ENCODE measurements at places on chromosomes 16 and 17.

GRCh38 chr16:794853-795466 lies 5.6 kb downstream of the GNG13 start:
- DNase-seq, result no peak

DNA sequence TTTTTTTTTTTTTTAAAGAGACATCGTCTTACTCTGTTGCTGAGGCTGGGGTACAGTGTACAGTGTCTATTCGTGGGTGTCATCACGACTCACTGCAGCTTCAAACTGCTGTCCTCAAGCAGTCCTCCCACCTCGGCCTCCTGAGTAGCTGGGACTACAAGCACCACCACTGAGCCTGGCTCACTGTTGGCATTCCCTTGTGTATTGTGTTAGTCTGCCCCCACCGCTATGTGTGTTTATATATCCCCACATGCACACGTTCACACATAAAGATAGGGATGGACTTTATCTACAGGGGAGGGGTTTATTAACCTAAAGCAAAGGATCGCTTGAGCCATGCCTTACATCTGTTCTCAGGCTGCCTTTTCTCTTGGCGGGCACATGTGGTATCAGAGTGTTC lies 63.8 kb downstream of the SEC14L1 start:
- DNase-seq, result no peak

GRCh38 chr16:54591816-54592246 lies 305.2 kb upstream of the IRX3 start:
- no peak for DNase-seq

- no peak for DNase-seq
Observed at GRCh38 chr16:83809092-83809491, 1.3 kb downstream of the HSBP1 start.

- DNase-seq, result no peak
Observed at GRCh38 chr16:83888672-83889044, 10.3 kb upstream of the MLYCD start.

DNA sequence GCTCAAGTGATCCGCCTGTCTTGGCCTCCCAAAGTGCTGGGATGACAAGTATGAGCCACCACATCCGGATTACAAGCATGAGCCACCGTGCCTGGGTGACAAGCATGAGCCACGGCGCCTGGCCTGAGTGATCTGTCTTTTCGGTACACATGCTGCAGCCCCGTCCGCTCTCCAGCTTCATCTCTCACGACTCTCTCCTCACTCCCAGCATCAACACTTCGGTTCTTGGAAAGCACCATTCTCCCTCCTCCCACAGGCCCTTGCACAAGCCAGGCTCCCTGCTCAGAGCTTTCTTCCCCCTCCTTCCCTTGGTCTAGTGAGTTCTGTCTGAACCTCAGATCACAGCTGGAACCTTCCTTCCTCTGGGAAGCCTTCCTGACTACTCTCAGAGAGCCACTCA lies 6.5 kb upstream of the NCBP3 start:
- DNase-seq, result no peak

DNA sequence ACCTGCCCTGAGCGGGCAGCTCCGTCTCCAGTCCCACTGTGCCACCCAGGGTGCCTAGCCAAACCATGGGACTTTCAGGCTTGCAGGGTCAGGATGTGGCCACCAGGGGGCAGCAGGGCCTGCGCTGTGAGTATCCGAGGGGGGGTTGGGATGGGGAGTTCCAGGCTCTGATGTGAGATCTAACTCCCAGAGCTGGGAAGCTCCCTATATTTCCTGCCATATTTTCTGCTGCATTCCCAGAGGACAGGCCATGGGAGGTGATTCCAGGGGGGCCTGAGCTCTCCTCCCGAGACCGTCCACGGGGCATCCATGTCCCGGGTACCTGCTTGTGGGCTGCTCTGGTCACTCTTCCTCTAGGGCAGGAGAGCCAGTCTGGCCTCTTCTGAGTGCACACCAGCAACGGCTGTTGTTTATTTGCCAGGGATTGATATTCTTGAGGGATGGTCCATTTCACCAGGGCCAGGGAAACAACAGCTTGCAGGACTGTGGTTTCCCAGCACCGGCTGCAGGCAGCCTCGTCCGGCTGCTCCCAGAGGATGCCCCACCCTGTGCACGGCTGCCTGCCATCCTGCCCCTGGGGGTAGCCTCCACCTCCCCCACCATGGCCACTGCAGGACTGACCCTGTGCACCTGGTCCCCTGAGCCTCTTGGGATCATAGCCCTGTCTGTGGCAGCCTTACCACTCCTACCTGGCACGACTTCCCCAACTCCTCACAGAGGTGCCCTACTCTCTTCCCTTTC lies 1.2 kb downstream of the GPR142 start:
- DNase-seq, result peak; percentile 90

- peak; percentile 80 for DNase-seq
Observed at GRCh38 chr16:68064791-68065365, 20.3 kb upstream of the NFATC3 start.

DNA sequence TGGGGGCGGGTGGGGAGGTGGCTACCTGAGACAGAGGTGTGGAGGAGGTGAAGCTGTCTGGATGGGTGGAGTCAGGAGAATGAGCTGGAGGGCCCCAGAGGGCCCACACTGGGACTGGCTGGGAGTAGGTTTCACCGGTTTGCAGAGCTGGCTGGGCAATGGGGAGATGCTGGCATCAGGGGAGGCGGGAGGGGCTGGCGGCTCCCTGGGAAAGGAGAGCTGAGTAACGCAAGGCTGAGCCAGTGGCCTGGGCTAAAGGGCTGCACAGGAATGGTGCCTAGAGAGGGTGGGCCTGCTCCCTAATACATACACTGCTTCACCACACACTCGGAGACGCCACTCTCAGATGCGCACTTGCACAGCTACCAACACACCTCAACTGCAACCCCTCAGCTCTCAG lies 12.4 kb downstream of the P3H4 start:
- DNase-seq, result no peak

DNA sequence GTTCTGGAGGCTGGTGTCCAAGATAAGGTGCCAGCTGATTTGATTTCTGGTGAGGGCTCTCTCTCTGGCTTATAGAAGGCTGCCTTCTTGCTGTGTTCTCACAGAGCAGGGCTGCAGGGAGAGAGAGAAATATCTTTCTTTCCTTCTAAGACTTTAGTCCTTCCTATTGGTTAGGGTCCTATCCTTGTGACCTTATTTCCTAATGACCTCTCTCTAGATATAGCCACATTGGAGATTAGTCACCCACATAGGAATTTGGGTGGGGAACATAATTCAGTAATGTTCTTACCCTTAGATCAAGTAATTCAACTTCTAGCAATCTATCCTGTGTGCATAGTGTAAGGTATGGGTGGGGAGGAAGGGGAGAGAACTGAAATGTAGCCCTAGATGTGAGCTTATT lies 18.0 kb upstream of the ABCA5 start:
- DNase-seq, result no peak

- DNase-seq, result peak; percentile 53
Observed at GRCh38 chr17:18184143-18185031, 759 bp downstream of the ALKBH5 start.

DNA sequence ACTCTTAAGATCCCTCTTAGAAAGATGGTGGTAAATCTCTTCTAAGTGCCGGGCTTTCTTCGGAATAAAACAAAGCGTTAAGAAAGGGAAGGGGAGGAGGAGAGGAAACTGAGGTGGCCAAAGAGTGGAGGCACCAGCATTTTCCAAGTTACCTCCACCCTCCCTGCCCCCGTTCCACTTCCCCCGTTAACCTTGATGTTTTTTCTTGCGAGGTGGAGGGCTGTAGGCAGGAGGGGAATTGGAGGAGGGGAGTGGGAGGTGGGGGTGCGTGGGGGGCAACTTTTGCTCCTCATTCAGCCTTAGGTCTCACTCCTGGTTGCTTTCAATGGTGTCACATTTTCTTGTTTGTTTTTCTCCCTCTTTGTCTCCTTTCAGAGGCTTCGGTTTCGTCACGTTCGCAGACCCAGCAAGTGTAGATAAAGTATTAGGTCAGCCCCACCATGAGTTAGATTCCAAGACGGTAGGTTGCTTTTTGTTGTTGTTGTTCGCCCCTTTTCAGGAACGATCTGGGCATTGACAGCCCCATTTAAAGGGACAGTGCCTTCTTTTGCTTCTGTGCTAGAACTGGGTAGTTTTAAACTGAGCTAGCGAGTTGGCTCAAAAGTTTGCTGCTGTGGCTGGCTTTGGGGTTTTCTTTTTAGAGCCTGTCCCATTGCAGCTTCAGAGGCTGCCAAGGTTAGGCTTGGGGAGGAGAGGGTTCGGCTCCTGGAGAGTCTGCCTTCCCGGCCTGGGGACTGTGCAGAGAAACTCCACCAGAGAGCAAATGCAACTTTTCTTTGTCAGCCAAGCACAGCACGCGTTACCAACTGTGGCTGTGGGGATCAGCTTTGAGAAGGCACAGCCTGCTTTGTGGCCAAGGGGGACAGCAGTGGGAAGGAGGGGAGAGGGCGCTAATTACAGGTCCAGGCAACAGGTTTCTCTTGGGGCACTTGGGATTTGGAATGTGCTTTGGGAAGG lies 1.9 kb downstream of the MSI2 start:
- no peak for DNase-seq

DNA sequence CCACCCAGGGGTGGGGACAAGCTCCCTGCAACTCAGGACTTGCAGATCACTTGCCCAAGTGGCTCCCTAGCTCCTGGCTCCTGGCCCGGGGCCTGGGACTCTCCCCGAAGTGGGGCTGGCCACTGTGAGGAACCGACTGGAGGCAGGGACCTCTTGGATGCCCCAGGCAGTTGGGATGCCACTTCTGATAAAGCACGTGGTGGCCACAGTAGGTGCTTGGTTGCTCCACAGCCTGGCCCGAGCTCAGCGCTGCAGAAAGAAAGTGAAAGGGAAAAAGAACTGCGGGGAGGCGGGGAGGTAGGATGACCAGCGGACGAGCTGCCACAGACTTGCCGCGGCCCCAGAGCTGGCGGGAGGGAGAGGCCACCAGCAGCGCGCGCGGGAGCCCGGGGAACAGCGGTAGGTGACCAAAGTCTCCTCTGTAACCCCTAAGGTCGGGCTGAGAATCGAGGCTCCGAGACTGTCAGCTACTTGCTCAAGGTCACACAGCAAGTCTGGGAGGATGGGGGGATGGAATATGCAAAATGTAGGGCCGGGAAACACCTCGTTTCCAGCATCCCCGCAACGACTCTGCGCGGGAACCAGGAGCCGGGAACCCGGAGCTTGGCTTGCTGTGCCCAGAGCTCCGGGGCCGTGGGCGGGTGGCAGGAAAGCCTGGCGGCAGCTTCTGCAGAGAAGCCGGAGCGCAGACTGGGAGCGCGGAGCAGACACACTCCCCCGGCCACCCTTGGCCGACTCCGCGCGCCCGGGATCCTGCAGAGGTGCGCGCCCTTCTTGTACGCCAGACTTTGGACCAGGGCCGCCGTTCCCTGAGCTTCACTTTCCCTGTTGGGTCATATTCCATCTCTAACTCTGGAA lies 1.9 kb downstream of the CIITA start:
- peak; percentile 79 for DNase-seq

GRCh38 chr16:3215601-3216262 lies 19.2 kb downstream of the ZNF200 start:
- DNase-seq, result no peak

DNA sequence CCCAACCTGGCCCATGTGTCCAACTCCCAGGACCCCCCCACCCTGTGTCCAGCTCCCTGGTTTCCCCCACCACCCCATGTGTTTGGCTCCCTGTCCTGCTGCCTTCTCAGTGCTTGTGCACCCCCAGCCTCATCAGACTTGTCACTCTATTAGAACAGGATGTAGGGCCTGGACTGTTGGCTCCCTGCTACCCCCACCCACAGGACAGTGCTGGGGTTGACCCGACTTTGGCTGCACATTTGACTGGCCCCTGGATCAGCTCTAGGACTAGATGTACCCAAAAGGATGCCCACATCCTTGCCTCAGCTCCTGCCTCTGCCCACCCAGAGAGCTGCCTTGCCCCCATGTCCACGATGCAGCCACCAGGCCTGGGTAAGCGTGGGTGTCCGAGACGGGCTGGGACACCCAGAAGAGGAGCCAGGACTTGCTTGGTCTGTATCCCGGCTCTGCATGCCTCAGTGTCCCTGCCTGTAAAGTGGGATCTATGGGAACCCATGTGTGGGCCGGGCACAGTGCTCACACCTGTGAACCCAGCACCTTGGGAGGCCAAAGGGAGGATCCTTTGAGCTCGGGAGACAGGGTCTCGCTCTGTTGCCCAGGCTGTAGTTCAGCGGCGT lies 1.5 kb upstream of the CCDC57 start:
- DNase-seq, result no peak

DNA sequence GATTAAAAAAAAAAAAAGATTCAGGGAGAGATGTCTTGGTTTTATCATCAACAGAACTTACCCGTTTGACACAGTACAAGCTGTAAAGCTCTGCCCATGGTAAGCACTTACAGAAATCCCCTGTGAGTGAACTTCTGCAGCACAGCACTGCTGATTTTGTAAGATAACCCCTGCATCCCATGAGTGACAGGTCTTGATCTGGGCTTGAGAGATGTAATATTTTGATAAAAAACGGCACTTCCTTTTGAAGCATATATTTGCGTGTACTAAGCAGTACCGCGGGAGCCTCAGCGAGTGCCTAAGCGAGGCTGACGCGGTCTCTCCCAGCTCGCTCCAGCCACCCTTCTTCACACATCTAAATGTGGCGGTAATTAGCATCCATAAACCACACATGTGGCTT lies 50.5 kb downstream of the IKZF3 start:
- DNase-seq, result no peak

DNA sequence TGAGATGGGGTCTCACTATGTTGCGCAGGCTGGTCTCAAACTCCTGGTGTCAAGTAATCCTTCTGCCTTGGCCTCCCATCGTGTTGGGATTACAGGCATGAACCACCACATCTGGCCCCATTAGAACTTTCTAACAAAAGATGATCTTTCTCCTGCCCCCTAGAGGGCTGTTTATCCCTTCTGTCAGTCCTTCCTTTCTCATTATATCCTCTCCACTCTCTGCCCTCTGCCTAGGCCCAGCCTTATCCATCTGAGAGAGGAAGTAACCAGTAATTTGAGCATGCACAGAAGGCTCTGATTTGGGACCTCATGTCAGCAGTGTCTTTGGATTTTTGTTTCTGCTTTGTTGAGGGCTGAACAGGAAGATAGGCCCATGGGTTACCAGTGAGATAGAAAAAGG lies 4.4 kb upstream of the DHX40 start:
- peak; percentile 22 for DNase-seq

DNA sequence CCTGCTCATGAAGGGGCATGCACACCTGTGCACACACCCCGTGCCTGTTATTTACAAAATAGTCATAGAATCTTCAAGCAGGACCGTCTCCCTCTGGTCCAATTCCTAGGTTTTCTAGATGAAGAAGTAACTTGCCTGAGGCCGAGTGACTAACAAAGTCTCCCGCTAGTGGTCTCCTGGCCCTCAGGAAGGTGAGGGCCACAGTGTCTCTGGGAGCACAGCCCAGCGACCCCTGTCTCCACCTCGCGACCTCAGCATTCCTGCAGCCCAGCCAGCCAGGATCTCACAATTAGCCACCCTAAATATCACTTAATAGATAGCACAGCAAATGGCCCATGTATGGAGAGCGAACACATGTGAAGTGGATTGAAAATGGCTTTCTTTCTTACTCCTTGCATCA lies 30.5 kb upstream of the CACNG1 start:
- DNase-seq, result no peak

Data from AG08396 (cell line).